ENCODE measurements at places on chromosomes 5 and 9.
A peak's percentile ranks its signal among the peaks of the same experiment; 100 is the strongest.

DNA sequence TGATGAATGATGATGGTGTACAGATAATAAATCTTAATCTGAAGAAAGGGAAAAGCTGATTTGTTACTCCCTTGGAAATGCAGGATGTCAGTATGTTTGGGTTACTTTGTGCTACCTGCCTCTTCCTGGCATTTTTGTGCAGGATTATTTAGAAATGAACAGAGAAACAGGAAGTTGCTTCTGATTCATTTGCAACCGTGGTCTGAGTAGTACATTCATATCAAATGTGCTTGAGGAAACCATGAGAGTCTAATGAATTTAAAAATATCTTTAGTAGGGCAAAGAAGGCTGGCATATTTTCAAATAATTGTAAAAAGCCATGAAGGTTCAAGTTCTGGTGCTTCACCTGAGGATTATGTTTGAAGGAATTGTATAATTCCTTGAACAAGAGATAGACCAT is 391.6 kb downstream of the TMEM161B start:
- DNase-seq = no peak

DNA sequence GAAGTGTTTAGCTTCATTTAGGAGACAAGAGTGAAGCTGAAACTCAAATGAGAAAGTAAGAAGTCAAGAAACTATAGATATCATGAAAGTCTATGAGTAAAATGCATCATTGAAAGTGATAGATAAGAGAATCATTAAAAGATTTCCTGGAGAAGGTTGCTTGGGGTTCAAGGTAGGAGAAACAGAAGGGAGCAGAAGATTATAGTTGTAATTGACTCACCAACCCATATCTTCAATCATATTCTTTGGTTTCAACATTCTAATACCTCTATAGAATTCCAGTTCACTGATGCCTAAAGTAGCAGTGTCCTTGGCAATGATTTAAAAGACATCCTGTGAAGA is 365.7 kb upstream of the RIOK2 start:
- no peak for DNase-seq

GRCh38 chr9:4510546-4511322 is 20.5 kb downstream of the SLC1A1 start:
- no peak for DNase-seq

DNA sequence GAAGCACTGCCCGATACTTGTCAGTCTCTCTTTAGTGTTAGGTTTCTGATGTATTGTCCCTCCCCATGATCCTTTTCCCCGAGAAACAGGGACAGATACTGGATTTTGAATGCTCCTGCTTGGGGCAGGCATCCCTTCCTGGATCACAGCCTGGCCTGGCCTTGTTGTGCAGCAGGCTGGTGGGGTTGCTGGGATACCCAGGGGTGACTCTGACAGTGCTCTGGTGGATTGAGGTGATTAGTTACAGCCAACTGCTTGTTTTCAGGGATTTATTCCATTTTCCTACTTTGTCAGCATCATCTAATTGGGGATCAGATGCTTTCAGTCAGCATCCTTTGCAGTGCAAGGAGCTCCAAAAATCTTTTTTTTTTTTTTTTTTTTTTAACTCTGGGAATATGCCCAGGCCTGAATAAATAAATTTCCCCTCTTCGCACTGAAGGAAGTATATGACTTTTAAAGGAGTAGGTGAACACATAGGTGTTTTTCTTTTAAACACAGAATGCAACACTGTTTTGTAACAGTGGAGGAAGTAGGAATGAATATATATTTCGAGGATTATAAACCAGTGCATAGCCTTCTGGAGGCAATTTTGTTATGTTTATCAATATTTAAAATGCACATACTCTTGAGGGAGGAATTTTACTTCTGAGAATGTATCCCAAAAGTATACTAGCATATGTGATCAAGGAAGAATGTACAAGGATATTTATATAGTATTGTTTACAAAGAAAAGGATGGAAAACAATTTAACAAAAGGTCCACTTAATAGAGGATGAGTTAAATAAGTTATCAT is 127.3 kb upstream of the ELL2 start:
- no peak for DNase-seq

DNA sequence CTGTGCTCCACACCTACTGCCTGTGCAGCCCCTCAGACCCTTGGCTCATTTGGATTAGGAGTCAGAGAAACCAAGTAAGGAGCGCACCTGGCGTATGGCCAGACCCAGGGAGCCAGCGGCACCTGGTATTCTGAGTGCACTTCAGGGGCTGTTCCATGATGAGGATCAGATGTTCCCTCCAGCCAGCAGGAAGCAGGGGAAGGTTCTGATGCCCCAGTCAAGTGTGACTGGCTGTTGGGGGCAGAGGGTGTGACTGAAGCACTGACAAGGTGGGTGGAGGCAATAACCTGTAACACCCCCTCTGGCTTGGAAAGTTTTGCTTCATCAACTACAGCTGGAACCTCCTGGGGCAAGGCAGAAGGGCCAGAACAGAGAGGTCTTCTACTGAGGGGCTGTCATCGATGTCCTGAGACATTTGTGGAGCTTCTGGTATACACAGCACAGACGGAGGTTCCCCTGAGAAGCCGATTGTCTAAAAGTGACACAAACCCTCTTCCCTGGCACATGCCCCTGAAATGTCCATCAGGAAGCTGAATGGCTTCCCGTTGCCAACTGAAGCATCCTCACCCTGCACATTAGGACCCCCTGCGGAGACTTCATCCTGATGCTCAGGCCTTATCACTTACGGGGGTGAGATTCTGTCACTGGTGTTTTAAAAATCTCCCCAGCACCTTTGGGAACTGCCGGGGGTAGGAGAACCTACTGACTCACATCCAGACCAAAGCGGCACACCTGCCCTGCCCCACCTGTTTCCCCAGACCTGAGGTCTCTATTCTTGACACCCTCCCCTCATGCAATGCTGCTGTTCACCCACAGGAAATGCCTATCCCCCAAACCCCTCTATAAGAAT is 21.1 kb downstream of the TRAF1 start:
- DNase-seq = peak; percentile 94

- DNase-seq = no peak
Measured at GRCh38 chr9:13873203-13873602, 440.7 kb downstream of the NFIB start.

DNA sequence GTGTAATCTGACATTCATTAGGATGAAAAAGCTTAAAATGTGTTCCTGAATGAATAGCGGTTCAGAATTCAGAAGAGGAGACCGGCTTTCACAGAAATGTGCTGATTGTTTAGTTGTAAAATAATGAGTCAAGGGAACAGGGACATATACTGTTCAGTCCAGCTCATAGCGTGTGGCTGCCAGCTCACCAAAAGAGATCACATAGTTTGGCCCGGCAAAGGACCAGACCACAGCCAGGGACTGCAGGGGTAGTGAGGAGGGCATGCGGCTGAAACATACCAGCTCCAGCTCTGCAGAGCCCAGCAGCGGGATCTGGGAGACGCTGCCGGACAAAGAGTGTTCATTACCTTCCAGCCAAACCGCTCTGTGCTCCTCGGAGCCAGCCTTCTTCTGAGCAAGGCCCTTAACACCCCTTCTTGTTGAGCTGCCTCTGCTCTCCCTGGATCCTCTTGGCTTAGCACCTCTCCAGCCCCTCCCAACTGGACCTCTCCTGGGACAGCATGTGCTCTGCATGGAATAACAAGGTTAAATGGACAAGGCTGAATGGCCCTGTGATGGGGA is 116.8 kb upstream of the CNTLN start:
- no peak for DNase-seq

- no peak for DNase-seq
Measured at GRCh38 chr5:116563736-116564308, 10.8 kb downstream of the SEMA6A start.

GRCh38 chr5:115160975-115161475 is 8.7 kb downstream of the TRIM36 start:
- DNase-seq = no peak

- DNase-seq = no peak
Measured at GRCh38 chr5:66796305-66797292, 200.4 kb downstream of the MAST4 start.

DNA sequence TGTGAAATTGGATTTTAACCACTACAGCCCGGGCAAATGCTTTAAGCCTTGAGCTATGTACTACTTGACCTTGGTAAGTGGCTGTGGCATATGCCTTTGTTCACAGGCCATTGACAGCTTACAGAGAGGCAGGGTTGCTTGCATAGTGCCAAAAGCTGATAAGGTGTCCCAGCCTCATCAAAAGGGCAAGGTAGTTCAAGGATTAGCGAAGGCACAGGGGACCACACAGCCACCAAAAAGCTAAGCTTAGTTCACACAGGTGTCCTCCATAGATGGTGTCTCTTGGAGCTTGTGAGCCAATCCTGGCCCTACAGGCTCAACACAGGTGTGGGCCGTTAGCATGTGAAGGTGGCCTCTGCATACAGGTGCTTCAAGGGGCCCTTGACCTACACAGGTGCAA is 86.8 kb downstream of the ZNF622 start:
- no peak for DNase-seq

- DNase-seq = no peak
Measured at GRCh38 chr5:152987131-152987530, 503.3 kb upstream of the GRIA1 start.

GRCh38 chr9:88983865-88984542 is 7.3 kb upstream of the S1PR3 start:
- no peak for DNase-seq

DNA sequence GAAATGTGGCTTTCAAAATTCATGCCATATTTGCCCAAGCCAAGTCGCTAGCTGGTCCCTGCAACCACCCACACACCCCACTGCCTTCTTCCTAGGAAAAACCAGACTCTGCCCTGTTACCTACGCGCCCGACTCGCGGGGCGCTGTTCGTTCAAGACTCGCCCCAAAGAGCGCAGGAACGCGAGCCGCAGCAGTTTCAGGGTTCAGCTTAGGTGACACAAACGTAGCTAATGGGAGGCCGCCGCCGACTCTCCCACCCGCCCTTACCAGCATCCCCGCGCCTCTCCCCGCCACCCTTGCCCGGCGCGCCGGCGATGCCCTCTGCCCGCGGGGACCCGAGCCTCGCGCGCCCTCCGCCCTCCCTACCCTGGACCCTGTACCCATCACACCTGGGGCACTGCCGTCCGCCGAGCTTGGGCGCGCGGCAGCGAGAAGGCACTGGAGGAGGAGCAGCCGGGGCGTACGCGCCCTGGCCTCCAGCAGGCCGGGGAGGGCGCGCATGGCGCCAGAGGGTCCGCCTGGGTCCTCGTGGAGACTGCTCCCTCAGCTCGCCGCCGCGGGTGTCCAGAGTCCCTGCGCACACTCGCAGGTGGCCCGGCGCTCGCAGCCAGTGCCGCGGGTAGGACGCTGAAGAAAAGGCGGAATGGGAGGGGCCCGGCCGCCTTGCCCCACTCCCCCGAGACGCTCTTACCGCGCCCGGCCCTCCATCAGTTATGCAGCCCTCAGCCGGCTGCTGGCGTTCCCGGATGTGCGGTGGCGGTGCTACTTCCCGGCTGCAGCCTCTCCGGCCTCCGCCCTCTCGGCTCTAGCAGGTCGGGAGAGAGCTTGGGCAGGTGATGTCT is at the start of gene EMB:
Gene EMB (minus strand): TSS at position 638 of the 842 bp plus-strand sequence. CDS start 137 bp downstream, at position 501.
- peak; percentile 40 for DNase-seq

DNA sequence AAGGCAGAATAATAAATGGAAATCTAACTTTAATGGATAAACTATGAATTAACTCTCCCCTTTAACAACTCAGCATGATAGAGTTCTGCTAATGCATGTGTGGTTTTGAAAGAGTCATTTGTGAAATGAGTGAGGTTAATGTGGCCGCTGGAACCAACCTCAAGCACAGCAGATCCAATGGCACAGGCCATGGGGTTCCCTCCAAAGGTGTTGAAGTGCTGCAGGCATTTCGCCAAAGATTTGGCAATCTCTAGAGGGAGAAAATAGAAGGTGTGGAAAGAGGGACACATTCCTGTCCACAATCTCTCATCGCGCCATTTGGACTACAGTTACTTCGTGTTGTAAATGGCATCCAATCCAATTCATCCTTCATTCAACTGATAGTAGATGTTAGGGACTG is 35.0 kb downstream of the AGXT2 start:
- DNase-seq = no peak

DNA sequence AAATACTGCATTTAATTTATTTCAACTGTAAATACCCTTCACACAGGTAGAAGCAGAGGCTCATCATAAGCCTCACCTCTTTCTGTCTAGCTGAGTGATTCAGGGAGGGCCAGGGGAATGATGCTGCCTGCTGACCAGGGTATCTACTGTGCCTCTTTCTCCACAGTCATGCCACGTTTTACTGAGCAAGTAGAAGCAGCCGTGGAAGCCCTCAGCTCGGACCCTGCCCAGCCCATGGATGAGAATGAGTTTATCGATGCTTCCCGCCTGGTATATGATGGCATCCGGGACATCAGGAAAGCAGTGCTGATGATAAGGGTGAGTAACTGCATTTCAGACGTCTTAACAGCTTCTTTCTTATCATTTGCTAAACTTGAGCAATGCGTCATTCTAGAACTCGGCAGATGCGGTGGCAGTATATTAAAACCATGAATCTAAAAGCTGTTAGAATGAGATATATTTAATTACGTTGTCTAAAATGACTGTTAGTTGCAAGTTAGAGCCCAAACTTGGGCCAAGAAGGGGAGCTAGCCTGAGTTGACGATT is 50.0 kb upstream of the LRRTM2 start:
- DNase-seq = no peak

DNA sequence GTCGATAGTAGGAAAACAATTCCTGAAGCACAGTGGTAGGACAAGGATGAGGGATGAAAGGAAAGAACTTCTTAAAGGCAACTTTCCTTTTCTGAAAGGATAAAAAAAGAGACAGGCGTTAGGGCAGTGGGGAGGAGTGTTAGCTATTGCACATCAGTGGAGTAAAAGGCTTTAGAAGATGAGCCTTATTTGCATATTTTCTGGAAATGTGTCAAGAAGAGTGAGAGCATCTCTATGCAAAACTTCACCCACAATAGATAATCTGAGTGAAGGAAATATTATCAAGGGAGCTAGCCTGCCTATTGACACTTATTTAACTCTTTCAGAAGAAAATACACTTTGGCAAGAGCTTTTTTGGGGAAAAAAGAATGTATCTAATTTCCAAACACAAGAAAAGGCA is 151.6 kb downstream of the MACIR start:
- DNase-seq = no peak

GRCh38 chr9:71524516-71524915 is 243.8 kb downstream of the CEMIP2 start:
- DNase-seq = no peak

GRCh38 chr9:123680352-123680751 is 249.6 kb downstream of the DENND1A start:
- no peak for DNase-seq

DNA sequence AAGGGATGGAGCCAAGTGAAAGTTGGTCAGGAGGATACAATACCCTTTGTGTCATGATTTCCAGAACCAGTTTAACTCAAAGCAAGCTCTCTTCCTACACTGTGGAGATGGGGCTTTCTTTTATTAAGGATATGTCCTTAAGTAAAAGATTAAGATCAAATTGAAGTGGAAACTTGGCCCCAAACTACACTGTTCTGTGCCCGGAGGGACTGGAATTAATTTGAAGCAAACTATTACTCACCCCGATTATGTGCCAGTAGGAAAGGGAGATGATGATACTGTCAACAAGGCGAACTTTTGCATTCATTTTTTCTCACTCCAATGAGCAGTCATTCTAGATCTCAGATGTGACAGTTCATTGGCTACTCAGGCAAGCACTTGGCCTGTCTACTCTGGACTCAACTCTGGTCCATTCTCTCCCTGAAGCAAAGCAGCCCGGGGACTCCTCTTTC is 186.7 kb downstream of the NTRK2 start:
- DNase-seq = no peak
